ENCODE measurements at places on chromosomes 3 and 15.

- DNase-seq: peak; percentile 45
Measured at GRCh38 chr15:88255484-88256278, 858 bp downstream of the NTRK3 start.

DNA sequence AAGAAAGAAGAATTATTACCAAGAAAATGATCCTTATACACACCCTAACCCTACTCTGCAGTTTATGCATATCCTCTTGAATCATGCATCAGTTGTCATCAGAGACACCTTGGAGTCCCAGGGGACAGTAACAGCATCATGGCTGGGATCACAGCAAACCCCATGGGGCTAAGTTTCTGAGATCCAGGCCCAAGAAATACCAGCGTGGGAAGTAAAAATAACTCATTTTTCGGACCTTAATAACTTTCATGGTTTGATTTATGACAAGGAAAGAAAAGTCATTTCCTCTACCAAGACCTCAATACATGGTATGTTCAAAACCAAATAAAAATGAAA is 38.8 kb upstream of the B3GNT5 start:
- no peak for DNase-seq

GRCh38 chr15:28986108-28986507 is 100.3 kb downstream of the APBA2 start:
- no peak for DNase-seq

GRCh38 chr3:161957467-161957866 is 460.9 kb downstream of the OTOL1 start:
- no peak for DNase-seq

DNA sequence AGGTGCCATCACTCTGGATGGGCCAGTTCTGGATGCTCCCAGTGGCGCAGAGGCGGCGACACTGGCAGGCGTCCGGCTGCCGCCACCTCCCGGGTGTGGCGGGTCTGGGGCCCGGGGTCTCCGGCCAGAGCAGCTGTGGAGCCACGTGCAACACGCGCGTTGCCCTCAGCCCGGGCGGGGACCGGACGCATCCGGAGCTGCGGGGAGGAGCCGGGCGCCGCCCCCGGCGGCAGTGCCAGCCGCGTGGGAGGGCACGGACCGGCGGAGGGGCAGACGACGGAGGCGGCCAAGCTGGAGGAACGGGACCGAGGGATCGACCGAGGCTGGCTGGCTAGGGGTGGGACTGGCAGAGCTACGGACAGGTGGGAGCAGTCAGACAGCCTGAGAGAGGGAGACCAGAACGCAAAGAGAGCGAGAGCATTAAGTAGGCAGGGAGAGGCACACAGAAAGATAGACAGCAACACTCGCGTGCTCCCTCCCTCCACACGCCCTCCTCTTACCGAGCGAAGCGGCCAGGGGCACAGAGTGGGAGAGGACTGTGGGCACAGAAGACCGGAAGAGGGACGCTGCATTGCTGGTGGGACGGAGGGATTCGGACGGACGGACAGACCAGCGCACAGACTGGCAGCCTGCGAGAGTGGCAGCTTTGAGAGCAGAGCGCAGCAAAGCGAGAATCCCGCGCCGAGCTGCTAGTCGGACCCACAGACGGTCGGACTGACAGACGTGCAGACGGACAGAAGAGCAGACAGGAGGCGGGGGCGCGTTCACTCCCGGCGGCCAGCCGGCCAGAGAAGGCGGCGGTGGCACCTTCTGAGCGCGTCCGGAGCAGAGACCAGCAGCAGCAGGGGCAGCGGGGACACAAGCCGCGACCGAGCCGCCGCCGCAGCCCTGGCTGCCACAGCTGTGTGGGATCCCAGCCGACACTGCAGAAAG is at the start of gene ARPP21:
Gene ARPP21 (plus strand): TSS at position 272 of the 933 bp plus-strand sequence. CDS start 42,227 bp downstream, outside the sequence.
- DNase-seq: peak; percentile 22

- DNase-seq: peak; percentile 17
Measured at GRCh38 chr3:145678401-145678800, 482.6 kb downstream of the PLOD2 start.

- no peak for DNase-seq
Measured at GRCh38 chr15:77557144-77557543, 75.6 kb downstream of the LINGO1 start.

- DNase-seq: no peak
Measured at GRCh38 chr15:47870300-47870955, 153.1 kb downstream of the SEMA6D start.

DNA sequence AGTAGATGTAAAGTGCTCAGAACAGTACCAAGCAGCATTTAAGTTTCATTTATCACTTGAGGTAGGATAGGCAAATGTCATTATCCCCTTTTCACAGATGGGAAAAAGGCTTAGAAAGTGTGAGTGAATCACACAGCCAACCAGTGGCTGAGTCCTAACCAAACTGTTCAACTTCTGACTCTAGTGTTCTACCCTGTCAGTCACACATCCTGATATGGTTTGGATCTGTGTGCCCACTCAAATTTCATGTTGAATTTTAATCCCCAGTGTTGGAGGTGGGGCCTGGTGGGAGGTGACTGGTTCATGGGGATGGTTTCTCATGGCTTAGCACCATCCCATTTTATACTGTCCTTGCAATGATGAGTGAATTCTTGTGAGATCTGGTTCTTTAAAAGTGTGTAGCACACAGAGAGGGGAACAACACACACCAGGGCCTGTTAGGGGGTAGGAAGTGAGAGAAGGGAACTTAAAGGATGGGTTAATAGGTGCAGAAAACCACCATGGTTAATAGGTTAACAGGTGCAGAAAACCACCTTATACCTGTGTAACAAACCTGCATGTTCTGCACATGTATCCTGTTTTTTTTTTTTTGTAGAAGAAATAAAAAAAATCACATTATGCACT is 304.7 kb downstream of the SUCLG2 start:
- no peak for DNase-seq
